Stimulated activated CD8-positive, alpha-beta memory T cell treated with anti-CD3 and anti-CD28 coated beads, Interleukin-7, amount 100 ng/mL, for 1 hour (primary cell): ENCODE measurements at places on chromosomes 4 and X.

- no peak for DNase-seq
Observed at GRCh38 chr4:8594097-8595038, 1.8 kb downstream of the CPZ start.

DNA sequence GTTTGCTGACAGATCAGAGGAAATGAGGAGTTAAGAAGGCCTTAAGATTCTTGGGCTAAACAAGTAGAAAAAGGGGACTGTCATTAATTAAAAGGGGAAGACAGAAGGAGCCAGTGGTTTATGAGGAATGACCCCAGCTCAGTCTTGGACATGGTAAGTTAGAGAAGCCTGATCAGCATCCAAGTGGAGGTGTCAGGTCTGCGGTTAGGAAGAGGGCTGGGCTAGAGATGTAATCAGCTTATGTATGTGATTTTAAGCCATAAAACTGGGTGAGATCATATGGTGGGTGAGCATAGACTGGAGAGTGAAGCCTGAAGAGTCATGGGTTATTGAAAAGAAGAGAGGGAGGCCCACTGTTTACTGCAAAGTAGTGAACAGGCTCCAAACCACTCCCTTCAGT is 246.1 kb downstream of the NR3C2 start:
- DNase-seq = no peak

- no peak for DNase-seq
Observed at GRCh38 chr4:86496094-86497080, 97.7 kb upstream of the PTPN13 start.

DNA sequence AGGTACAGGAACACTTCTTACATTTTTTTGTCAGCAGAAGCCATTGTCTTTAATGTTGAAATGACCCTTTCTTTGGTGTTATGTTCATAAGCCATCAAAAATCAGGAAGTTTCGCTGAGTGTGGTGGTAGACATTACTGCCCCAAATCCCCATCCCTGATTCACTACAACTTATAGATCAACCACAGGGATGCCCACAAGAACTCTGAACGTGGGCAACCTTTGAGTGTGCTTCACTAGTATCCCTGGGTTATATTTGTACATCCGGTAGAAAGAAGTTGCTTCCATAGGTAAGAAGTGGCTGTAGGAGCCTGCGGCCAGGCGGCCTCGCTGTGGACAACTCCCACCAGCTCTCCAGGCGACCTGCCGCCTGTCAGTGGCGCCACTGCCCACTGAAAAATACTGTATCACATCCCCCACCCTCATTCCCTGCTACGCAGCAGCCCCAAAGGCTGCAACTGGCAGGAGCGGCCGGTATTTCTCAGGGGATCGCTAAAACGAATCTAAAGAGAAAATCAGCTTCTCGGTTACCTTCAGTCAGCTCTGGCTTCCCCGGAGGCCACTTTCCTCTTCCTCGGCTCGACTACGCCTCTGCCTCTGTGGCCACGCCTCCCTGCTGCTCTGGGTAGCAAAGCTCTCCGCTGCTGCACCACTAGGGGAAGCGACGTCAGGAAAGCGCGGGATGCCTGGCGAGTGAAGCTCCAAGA is 13.9 kb upstream of the ETDC start:
- peak; percentile 10 for DNase-seq

DNA sequence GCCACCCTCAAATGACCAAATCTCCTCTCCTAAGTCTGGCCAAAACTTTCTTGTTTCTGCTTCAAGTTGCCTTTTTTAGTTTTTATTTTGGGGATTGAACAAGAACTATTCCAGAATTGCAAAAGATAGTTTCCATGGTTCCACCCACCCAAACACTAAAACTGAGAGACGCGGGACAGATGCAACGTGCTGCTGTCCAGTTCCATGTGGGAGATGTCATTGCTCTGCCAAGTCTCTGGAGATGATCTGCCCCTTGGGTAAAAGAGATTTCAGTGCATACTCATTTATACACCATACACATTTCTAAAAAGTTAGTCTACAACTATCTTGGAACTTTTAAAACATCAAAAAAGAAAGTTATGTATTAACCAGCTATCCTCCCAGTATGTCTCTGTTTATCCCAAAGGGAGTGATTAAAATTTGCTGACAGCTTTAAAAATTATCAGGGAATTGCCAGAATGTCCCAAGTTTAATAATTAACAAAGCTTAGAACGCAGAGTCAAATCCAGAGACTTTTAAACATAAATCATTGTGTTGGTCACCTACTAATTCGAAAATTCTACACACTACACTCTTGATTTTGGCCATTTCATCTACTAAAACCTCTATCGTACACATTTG is 3.2 kb downstream of the MAOB start:
- DNase-seq = no peak

GRCh38 chr4:53786632-53787031 is 195.3 kb upstream of the LNX1 start:
- no peak for DNase-seq

DNA sequence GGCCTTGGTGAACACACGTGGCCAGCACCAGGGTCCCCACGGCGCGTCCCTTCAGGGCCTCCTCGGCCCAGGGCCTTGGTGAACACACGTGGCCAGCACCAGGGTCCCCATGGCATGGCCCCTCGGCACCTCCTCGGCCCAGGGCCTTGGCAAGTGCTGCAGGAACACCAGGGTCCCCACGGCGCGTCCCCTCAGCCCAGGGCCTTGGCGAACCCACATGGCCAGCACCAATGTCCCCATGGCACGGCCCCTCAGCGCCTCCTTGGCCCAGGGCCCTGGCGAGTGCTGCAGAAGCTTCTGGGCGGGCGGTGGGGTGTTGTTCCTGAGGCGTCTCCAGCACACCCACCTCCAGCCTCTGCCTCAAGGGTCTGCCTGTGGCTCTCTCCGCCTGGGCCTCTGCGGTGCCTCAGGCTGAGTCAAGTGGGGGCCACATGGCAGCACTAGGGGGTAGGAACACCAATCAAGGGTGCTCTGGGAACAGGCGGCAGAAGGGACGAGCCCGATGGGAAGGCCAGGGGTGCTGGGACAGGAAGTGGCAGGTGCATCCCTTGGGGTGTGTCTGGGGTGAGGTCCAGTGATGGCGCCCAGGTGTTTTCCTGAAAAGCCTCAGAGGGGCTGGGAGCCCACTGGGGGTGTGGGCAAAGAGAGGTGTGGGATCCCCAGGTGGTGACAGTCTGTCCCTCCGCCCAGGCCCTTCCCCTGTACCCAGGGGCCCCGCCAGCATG is 41.8 kb upstream of the CPLX1 start:
- DNase-seq = no peak

DNA sequence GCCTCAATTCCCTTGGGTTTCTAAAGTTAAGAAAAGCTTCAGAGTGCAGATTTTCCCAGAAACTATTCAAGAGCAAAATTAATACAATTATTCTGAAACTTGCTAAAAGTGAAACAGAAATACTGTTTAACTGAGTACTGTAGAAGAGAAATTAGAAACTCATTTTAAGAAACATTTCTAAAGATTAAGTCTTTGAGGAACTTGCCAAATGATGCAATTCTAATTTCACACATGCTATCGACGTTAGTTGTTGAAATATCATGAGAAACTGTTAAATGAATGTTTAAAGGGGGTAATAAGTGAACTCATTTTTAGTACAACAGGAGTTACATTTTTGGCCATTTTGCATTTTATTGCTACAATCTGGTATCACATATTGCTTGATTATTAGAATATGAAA is 125.3 kb upstream of the MAOA start:
- no peak for DNase-seq

GRCh38 chr4:145034727-145035211 is 63.2 kb downstream of the ANAPC10 start:
- DNase-seq = no peak

DNA sequence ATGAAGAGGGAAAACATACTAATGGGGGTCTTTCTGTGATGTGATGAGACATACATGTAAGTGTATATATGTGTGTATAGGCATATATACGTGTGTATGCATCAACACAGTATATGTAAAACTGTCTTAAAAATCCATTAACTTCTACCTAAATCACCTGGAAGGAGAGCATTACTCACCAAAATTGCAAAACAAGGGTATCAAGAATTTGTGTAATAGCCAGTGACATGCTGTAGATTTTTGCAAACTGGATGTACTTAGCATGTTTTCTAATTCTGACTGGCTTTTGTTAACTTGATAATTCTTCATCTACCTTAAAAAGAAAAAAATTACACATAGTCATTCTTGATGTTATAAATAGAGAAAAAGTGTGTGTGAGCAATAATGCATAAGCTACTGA is 104.7 kb downstream of the PRRG1 start:
- DNase-seq = no peak

DNA sequence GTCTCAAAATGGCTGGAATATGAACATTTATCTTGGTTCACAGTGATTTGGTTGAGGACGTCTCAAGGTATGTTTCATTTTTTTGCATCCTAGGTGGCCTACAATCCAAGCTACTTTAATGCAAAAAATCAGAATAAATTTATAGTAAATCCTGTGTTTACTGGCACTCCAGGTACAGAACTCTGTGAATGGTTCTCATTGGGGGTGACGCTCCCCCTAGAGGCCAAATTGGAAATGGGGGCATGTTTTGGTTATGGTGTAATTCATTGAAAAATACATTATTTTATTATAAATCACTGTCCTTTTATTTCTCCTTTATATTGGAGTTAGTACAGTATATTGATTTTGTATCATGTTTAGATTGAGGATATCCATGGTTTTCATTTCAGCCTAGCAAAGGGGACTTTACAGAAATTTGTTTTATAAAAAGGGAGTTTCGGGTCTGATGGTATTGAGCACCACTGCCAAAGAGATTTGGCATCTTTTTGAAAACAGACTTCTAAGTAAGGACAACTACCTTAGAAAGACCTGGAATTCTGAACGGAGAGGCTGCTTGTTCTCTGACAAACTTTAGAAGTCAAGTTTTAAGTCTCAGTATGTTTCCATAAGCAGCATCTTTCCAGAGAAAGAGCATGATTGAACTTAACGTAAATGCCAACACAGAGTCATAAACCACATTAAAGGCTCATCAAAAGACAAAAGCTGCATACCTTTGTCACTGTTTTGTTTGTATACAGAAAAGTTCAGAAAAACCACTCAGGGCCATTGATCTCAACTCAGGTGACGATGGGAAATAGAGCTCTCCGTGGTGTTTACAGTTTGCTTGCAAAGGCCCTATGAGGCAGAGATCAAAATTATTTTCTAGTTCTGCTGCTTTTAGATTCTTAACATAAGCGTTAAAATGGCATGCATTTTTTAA is 19.4 kb downstream of the MTM1 start:
- peak; percentile 20 for DNase-seq

DNA sequence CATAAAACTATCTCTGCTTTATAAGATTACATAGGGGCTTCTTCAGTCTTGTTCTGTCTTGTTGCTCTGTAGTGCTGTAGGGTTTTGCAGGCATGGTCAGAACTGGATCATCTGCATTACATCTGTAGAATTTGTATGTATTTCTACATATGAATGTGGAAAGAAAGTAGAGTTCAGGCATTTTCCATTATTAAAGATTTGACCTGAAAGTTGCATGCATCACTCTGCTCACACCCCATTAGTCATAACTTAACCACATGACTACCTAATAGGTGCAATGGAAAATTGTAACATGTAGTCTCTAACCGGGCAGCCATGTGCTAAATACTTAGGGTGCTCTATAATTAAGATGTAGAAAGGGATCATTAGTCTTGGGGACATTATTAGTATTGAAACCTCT is 45.7 kb upstream of the AGA start:
- no peak for DNase-seq

- no peak for DNase-seq
Observed at GRCh38 chrX:15468036-15468435, 25.1 kb downstream of the PIR start.

DNA sequence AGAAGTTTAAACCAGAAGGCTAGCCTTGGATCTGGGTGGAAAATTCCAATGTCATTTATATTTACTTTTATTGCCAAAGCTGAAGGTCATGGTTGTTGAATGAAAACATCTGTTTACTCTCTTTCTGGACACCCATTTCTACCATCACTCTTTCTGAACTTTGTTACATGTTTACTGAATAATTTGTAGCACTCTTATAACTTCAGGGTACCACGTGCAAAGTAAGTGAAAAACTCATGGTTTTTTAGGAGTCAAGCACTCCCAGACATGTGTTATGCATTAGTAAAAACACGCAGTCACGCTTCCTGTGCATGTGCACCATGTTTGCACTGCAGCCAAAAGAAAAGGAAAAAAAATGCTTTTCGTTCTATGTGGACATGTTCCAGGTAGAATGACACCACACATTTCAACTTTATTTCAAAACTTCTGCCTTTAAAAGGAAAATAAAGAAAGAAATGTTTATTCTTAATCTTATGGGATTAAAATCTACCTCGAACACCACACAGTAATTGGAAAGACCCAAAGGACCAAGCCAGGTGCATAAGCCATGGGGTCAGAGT is 31.4 kb upstream of the ADH1C start:
- no peak for DNase-seq

DNA sequence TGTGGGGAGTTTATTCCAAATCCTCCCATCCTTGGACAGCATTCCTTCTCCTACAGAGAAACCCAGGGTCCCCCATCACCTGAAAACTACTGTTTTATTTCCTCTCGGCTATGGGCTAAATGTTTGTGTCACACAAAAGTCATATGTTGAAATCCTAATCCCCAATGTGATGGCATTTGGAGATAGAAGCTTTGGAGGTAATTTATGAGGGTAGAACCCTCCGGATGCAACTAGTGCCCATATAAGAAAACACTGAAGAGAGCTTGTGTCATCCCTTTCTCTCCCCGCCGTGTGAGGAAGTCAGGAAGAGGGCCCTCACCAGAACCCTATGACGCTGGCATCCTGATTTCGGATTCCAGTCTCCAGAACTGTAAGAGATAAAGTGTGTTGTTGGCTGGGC is 127.8 kb upstream of the NOCT start:
- no peak for DNase-seq

DNA sequence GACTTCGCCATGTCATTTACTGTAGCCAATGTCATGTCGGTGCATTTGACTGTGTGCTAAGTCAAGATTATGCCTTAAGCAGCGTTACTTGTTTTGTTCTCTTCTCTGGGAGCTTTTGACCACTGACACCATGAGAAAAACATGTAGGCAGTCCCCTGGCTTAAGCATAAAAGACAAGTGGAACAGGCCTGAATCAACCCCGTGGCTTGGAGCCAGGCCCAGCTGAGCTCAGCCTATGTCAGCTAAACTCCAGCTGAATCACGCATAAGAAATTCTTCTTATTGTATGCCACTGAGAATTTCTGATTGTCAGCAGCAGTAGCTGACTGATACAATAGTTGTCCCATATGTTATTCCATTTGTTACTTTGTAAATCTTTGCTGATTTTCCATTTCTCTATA is 261.9 kb downstream of the CBLL2 start:
- no peak for DNase-seq

DNA sequence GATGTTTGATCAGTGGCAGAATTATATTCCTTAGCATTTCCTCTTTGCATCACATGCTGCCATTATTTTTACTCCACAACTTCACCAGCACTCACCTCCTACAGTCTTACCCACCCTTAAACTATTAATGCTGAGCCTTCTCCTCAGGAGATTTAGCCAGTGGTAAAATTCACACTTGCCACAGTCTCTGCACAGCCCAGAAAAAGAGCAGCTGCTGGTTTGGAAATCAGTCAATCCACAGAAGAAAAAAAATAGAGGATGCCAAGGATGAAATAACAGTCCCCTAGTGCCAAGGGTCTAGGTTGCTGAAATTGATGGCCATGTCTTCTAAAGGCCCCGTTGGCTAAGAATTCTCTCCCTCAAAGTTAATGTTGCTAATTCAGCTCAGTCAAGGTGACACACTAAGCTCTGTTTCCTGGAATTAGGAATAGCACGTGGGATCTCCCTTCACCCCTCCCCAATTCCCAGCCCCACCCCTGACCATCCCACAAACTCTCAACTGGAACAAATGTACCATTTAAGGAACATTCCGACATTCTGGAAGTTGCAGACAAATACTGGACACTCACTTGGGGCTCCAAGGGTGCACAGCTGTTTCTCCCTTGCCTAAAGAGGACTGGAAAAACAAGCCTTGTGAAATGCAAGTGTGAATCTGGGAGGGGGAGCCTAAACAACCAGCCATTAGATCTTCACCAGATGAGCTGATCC is 5.7 kb downstream of the ATP1B4 start:
- no peak for DNase-seq
